ENCODE measurements at places on chromosomes 12 and 14. TPM values are rescaled to one million over a fixed set of nuclear protein-coding genes. Genes with fewer than 3 reads are reported as not detected.
A peak's percentile ranks its signal among the peaks of the same experiment; 100 is the strongest.

DNA sequence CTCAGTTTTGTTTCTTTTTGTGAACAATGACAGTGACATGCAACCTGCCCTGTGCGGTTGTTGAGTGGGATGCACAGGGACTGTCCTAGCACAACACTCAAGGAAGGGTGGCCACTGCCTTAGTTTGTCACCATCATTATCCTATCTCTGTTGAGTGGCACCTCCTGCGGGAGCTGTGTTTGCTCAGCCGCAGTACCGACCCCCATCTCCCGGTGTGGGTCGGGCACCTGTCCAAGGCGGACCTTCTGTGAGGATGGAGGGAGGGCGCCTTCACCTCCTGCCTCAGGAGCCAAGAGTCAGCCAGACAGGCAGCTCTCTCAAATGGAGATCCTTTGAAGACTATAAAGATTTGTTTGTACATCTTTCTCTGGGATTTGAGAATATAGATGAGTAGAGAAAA is 142.1 kb downstream of the TSPAN9 start:
- DNase-seq: no peak

DNA sequence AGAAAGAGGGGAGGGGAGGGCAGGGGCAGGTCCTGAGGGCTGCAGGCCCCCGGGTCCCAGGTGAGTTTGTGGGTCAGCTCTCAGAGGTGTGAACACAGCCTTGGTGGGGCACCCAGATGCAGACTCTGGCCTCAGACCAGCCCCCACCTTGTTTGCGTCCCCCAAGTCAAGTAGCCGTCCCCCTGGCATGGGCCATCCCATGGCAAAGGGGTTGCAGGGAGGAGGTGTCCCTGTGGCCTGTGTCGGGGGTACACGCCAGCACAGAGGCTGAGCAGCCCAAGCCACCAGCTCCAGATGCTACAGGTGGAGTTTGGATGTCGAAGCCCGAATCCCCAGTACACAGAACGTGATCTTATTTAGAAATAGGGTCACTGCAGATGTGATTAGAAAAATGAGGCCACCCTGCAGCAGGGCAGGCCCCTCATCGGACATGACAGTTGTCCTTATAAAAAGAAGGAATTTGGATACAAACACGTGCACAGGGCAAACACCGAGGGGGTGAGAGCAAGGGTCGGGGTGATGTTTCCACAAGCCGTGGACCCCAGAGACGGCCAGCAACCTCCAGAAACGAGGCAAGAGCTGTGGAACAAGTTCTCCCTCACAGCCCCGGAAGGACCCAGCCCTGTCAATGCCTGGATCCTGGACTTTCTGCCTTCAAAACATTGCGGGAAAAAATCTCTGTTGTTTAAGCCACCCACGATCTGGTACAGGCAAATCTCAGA is 141.2 kb upstream of the C14orf180 start:
- peak; percentile 46 for DNase-seq

GRCh38 chr14:24508155-24508840 is at the start of gene CMA1:
CMA1 (minus strand) TSS chr14:24508265; CDS start chr14:24508235, 30 bp downstream.
- no peak for DNase-seq

DNA sequence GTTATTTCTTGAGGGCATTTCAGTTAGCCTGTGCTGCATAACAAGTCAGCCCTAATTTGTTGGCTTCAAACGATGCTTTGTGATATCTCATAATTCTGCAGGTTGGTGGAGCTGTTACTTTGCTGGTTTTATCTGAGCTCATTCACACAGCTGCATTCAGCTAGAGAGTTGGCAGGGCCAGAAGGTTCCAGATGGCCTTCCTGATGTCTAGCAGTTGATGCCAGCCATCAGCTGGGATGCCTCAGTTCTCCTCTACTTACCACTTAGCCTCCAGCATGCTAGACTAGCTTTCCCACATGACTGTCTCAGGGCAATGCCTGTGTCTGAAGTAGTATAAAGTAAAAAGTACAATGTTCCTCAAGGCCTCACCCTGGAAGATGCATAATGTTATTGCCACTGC is 130.6 kb downstream of the SLC35F4 start:
- DNase-seq: no peak

DNA sequence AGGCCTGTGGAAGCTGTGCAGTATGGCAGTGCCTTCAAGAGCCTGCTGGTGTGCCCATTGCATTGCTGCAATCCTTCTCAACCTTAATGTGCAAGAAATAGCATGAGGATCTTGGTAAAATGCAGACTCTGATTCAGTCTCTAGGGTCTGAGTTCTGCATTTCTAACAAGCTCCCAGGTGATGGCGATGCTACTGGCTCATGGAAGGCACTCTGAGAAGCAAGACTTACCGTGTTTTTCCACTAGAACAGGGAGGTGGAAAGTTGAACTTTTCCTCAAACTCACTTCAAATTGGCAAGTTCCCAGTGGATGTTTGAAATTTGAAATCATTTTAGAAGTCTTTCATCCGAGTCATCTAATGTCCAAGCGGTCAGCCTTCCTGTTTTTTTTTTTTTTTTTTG is 55.5 kb downstream of the MYRFL start:
- no peak for DNase-seq

- DNase-seq: no peak
Observed at GRCh38 chr14:32339188-32339587, 10.1 kb downstream of the AKAP6 start.

DNA sequence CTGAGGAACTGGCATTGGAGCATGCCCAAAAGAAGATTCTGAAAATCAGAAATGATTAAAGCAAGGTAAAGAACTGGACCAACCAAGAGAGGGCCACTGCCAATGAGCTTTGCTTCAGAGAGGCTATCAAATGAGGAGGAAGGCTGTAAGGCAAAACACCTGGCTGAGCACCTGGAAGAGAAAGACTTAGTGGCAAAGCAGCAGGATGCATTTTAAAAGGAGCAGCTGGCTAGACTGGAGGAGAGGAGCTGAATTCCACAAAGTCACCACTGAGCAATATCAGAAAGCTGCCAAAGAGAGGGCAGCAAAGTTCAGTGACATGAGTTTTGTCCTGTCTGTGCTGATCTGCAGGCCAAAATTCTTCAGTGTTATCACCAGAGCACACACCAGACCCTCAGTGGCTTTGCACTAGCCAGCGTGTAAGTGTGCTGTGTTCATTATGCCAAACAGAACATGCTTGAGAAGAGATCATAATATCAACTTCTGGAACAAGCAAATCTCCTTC is 338.7 kb downstream of the TRHDE start:
- no peak for DNase-seq

- DNase-seq: no peak
Observed at GRCh38 chr12:69170293-69170692, 69.1 kb upstream of the CPSF6 start.

- peak; percentile 76 for DNase-seq
Observed at GRCh38 chr12:114668151-114668885, 15.7 kb downstream of the TBX3 start.

GRCh38 chr12:66813137-66813892 is 134.4 kb upstream of the GRIP1 start:
- no peak for DNase-seq

DNA sequence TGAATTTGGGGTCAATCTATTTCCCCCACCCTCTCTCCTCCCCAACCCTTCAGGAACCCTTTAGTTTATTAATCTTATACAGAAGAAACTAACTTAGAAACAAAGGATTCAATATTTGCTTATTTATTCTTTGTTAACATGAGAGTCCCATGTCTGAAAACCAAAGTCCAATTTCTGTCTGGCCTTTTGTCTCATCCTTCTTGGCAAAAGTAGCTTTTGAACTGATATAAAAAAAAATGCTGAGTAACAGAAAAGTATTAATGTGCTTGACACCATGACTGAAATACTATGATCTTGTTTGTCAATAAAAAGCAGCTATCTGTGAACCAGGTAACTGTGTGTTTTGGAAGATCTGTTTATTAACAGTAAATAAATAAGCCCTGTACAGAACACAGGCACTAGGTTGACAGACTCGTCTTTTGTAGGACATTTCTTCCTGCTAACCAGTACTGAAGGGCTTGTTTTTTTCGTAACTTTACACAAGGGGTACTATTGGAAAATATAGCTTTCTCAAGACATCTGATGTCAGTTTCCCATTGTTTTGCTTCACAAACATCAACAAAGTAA is 10.8 kb downstream of the PIGH start:
- no peak for DNase-seq

- DNase-seq: no peak
Observed at GRCh38 chr14:59020382-59020781, 168.1 kb upstream of the DAAM1 start.

DNA sequence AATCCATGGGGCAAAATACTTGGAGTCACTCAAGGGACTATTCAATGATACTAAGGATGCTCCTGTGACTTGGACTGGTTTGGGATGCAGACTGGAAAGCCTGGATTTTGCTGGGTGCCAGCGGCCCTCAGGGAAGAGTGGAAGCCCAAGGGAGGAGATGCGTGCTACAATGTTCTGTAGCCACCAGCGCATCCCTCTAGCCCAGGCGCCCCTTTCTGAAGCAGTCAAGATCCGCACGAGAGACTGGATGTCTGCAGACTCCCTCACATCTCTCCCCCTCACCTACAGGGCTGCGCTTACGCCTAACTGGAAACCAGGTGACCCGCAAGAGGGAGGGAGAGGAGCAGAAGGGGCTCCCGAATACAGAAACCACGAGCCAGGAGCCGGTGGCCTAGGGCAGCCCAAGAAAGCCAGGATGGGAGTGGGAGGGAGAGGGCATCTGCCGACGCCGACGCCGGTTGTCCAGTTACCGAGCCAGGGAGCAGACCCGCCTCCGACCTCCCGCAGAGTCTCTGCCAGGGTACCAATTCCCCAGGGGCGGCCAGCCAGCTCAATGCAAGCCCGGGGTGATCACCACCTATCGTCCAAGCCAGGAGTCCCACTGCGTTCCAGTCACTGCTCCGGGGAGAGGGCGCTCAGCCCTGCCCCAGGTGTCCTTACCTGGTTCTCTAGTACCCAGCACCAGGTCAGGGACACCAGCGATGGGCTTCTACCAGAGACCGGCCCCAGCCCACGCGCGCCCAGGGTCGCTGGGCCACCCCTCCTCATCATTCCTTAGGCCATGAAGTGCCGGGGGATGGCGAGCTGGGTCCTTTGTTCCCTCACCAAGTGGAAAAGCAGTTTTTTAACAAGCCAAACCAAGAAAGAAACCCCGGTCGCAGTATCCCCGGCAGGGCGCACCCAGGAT is 1.2 kb downstream of the NTN4 start:
- DNase-seq: peak; percentile 76

- no peak for DNase-seq
Observed at GRCh38 chr14:93037351-93037750, 78.4 kb downstream of the ITPK1 start.

DNA sequence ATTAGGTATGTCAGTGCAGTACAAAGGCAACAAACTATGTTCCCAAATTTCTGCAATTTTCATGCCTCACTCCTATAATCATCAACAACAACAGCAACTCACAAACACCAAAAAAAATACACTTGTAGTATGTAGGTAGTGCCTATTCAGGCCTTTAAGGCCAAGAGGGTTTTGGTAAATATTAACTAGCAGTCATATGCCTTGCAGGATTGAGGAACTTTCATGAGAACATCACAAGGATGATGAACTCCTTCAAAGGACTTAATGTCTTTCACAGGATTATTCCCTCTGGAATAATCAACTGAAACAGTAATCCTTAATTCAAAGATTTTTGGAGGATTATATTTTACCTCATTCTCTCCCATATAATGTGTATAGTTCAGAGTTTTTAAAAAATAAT is 293.8 kb downstream of the NOVA1 start:
- no peak for DNase-seq

DNA sequence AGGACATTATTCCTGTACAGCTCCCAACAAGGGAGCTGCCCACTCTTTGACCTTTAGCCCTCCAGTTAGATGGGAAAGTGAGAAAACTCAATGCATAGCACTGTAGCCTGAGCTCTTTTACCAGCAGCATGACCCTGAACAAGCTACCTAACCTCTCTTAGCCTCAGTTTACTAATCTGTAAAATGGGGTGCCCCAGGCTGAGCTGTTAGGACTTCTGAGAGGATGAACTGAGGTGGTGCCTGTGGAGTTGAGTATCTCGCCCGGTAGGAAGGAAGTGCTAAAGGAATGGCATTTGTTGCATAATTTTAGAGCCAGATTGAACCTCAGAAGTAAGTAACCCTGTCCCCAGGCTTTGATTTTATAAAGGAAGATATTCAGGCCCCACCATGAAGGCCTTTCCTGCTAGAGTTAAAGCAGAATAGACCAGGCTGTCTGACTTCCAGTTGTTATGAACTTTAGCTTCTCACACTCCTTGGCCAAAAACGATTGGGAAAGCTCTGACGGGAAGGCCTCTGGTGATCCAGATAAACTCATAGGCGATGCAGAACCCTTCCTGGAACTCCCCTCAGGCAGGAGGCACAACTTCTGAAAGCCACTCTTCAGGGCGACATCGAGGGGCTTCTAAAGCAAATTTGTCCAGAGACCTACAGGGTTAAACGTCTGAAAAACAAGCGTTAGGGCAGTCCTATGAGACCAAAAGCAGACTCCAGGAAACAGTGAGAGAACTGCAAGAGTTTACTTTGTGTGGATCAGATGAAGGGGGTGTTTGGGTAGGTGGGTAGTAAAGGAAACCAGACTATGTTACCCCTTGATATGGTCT is 2.5 kb upstream of the SERPINA10 start:
- DNase-seq: no peak

DNA sequence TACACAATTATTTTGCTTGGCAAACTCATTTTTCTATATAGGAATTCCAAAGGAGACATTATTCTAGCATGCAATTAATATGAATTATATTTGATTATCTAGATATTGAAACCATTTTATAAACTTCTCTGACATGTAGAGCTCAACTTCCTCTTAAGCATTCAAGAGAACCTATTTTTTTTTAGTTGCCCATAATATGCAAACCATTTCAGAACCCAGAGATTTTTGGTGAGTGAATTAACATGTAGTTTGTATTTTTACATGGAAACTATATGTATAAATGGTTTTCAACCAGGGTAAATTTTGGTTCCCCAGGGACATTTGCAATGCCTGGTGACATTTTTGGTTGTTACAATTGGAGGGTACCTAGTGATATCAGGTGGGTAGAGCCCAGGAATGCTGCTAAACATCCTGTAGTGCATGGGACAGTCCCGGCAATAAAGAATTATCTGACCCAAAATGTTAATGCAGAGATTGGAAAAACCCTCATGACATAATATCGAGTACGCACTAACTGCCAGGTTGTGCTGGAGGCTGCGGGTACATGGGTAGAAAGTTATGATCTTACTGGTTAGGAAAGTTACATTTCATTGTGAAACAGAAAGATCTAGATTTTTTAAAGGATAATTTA is 338.9 kb upstream of the GARIN2 start:
- no peak for DNase-seq

GRCh38 chr12:123078120-123078465 is 72.8 kb downstream of the PITPNM2 start:
- DNase-seq: no peak

- DNase-seq: no peak
Observed at GRCh38 chr14:61644834-61645233, 50.5 kb upstream of the HIF1A start.

GRCh38 chr14:79051742-79052141 is 881.6 kb downstream of the NRXN3 start:
- no peak for DNase-seq

GRCh38 chr14:96261053-96261452 is 5.0 kb downstream of the BDKRB1 start:
- no peak for DNase-seq

LTB4R2 gene
- total RNA-seq: 0.57 TPM

TSHR gene
- total RNA-seq: not detected

HOXC12 gene
- not detected for total RNA-seq

SRRM4 gene
- total RNA-seq: 0.43 TPM

SOAT2 gene
- total RNA-seq: not detected

GPHB5 gene
- total RNA-seq: not detected

CHGA gene
- total RNA-seq: not detected

DAO gene
- not detected for total RNA-seq

Data from Right ventricle myocardium inferior (tissue), 1 donor.